HS-27A (cell line): ENCODE measurements at places on chromosomes 11 and 22.

GRCh38 chr11:69089258-69089657 is 40.5 kb downstream of the TPCN2 start:
- DNase-seq: peak; percentile 46

DNA sequence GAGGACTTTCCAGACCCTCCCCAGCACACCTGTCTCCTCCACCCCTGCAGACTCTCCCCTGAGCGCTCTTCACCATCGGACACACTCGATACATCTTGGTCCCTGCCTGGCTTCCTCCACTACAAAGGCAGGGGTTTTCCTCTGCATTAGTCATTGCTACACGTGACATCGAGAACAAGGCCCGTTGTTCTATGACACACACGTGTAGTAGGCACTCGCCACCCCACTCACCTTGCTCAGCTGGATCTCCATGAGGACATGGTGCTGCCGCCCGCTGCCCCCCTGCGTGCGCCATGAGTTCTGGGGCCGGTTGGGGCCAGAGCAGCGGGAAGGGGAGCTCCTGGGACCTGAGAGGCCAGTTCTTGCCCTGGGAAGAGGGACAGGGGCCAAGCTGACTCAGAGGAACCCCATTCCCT is 16.7 kb downstream of the ATG2A start:
- DNase-seq: no peak

GRCh38 chr11:1672613-1673350 is 24.2 kb upstream of the KRTAP5-6 start:
- no peak for DNase-seq

DNA sequence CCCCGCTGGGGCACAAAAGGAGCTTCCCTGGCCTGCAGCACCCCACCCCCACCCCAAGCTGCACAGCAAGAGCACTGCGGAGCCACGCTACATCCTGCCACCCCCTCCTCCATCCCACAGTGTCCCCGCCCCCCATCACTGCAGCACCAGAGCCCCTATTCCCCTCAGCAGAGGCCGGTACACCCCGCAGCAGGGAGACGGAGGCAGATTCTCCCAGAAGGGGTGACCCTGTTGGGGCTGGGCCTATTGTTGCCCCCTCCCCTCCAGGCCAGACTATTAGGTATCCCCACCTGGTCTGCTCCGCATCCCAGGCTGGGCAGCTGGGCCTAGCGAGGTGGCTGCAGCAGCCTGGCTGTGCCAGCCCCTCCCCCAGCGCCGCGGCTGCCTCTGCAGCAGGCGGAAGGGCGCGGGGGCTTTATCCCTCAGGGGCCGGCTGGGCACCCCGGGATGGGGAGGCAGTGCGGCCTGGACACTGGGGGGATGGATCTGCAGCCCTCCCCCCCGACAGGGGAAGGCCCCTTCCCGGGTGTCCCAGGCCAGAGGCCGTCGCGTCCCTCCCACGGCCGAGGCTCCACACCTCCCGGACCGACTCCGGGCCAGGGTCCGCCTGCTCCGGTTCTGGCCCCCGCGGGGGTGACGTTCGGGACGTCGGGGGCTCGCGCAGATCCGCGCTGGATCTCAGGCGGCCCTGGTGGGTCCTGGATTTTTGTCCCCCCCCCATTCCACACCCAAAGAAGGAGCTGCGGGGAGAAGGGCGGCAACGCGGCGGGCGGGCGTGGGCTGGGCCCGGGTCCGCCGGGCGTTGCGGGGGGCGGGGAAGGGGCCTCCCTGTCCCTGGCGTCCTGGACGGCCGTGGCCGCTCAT is 943 bp downstream of the DUSP8 start:
- DNase-seq: no peak

- DNase-seq: no peak
Measured at GRCh38 chr11:128695539-128696221, 1.8 kb downstream of the FLI1 start.

- no peak for DNase-seq
Measured at GRCh38 chr22:31291481-31292235, 630 bp downstream of the PIK3IP1 start.

- no peak for DNase-seq
Measured at GRCh38 chr11:93608364-93608763, 53.1 kb upstream of the CEP295 start.

GRCh38 chr11:45470794-45471167 is 184.6 kb upstream of the SYT13 start:
- no peak for DNase-seq

DNA sequence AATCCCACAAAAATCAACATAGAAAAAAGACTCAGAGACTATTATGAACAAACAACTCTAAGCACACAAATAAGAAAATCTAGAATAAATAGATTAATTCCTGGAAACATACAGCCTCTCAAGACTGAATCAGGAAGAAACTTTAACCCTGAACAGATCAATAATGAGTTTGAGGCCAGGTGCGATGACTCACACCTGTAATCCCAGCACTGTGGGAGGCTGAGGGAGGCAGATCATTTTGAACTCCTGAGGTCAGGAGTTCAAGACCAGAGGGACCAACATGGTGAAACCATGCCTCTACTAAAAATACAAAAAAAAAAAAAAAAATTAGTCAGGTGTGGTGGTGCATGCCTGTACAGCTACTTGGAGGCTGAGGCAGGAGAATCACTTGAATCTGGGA is 499.5 kb upstream of the LUZP2 start:
- no peak for DNase-seq

GRCh38 chr11:76759517-76759916 is 23.6 kb upstream of the TSKU start:
- DNase-seq: no peak

DNA sequence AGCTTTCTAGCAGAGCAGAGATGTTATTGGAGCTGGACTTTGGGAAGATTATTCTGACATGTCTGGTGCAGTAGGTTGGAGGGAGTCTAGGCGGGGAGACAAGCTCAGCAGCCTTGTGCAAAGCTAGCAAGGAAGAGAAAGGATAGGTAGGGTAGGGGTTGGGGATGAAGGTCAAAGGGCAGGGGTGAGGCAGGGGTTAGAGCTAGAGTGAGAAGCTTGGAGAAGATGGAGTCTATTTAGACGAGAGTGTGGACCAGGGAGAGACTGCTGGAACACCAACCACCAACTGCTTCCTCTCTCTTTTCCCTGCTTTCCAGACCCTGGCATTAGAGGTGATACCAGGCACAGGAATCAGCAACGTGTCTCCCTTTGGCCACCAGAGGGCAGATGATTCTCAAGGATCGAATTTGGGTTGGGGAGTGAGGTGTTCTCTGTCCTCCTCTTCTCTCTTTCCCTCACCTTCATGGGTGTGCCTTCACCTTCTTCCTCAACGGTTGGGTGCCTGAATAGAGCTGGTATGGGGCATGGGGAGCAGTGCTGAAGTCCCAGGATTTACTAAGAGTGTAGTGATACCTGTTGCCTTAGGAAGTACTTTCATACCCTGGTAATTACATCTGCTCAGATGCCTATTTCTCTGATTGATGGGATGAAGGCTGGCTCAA is 1.8 kb upstream of the MARK2 start:
- DNase-seq: no peak

- no peak for DNase-seq
Measured at GRCh38 chr11:31089117-31089516, 280.4 kb downstream of the DCDC1 start.

DNA sequence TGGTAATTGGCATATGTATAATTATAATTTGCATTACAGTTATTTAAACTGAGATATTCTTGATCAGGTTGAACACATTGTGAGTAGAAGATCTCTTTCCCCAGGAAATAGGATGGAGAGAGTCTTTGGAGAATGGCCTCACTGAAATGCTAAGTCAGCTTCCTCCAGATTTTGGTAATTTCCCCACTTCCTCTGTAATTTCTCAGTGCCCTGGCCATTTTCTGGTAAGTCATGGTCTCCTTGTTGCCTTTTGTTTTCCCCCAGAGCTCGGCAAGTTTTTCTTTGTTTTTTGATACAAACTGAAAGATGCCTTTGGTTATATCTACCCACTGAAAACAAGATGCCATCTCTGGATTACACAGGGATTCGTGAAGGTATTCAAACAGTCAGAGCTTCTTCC is 12.8 kb upstream of the FBXO3 start:
- DNase-seq: no peak

DNA sequence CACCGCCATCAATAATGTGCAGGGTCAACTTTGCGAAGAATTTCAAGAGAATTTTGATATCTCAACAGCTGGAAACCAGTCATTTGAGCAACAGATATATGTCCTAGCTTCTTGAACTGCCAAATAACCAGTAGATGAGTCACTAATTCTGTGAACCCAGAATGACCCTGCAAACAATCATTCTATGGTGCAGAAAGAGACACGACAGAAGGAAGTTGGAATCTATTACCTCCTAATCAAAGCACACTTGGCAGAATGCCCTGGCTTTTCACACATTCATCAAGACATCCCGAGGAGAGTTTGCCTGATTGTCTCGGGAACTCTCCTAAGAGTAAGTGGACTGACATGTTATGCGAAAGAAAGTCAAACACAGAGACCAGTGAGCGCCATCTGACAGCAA is 621.1 kb downstream of the OPCML start:
- peak; percentile 14 for DNase-seq

DNA sequence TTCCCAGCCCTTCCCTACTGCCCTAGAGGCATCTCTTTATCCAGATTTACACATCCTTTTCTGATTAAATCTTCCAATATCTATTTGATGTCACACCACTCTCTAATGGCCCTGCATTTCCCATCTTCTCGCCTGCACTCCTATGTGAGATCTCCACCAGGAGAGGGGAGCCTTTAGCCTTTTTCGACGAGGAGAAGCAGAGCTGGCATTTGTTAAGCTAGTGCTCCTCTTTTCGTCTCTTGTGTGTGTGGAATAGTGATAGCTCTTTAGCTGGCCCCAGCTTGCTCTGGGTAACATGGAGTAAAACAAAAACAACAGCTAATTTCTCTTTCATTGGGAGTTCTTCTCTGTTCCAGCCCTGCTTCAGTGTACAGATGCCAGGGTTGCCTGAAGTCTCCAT is 536.5 kb downstream of the NTM start:
- no peak for DNase-seq

GRCh38 chr22:31789803-31790202 is 36.0 kb downstream of the DEPDC5 start:
- no peak for DNase-seq

DNA sequence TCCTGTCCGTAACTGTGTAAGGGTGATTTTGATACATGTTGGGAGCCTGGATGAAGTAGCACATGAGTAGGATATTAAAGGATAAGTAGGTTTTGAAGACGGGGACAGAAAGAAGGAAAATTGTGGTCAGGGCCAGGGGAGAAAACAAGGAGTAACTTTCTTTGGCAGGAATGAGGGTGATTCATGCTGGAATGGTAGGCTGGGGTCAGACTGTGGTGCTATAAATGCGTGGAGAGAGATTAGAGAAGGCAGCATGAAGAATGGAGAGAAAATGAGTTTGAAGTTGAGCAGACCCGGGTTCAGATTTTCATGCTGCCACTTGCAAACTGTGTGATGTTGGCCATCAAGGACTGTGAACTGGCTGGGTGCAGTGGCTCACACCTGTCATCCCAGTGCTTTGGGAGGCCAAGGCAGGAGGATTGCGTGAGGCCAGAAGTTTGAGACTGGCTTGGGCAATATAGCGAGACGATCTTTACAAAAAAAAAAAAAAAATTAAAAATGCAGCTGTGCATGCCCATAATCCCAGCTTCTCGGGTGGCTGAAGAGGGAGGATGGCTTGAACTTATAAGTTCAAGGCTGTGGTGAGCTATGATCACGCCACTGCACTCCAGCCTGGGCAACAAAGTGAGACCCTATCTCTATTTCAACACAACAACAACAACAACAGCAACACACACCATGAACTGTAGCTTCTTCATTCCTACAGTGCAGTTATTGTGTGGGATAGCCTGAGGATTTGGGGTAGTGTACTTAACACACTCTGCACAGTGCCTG is 22.3 kb downstream of the ZBTB16 start:
- DNase-seq: no peak

DNA sequence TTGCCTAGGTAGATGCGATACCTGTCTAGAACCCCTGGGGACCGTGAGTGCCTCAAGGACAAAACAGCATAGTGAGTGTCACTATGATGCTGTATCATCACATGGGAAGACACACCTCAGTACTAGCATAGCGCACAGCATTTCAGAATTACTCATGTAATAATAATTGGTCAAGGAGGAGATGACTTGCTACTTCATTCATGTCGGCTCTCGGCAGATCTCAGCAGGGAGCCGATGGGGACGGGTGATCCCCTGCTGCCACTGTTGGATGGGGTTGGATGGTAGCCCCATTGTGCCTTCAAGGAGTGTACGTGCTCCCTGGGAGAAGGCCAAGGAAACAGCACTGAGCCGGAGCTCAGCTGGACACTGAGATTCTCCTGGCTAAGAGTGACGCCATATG is 186.9 kb downstream of the EFCAB6 start:
- DNase-seq: no peak

GRCh38 chr11:13329670-13330356 is 52.2 kb downstream of the BMAL1 start:
- no peak for DNase-seq

DNA sequence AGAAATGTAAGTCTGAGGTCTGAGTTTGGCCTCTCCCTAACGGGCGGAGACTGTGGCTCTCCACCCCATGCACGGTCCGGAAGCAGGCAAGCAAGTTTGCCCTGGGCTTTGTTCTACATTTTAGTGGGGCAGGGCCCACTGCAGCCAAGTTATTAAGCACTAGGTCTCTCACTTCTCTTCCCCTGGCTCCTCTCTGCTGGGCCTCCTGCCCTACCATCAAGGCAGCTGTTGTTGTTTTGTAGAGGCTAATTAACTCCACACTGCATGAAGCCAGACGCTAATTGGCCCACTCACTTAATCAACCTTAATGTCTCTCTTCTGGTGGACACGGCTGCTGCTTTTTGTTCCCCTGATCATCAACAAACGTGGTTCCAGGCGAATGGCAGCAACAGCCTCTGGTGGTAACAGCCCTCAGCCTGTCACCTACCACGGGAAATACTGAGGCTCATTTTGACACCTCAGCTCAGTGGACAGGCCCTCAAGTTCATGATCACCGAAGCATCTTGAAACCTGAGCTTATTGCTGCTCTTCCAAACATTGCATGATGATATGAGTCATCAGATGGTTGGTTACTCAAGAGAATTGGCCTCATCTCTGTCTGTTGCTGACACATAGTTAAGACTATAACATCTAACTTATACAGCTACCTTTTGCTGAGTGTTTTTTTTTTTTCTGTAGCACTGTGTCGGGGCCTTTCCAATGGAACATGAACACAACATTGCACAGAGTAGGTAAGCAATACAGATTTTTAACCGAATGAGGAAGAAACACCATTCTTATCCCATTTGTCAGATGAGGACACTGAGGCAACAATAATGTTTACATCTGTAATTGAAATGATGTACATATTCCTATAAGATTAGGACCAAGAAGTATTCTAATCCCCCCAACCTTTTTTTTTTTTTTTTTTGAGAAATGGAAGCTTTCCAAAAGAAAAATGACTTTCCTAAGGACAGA is 20.8 kb upstream of the LMO2 start:
- DNase-seq: peak; percentile 14

DNA sequence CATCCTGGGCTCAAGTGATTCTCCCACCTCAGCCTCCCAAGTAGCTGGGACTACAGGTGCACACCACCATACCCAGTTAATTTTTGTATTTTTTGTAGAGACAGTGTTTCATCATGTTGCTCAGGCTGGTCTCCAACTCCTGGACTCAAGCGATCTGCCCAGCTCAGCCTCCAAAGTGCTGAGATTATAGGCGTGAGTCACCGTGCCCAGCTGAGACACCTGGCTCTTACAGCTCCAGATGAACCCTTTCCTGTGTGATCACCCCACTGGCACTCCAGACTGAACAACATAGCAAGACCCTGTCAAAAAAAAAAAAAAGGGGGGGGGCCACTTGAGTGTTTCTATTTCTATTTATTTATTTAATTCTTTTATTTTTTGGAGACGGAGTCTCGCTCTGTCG is 1.0 kb upstream of the ADSL start:
- DNase-seq: no peak

- no peak for DNase-seq
Measured at GRCh38 chr22:39558254-39558727, 12.3 kb upstream of the CACNA1I start.
